Foreskin keratinocyte (primary cell): ENCODE measurements at places on chromosomes 5 and 9. TPM values are rescaled to one million over a fixed set of nuclear protein-coding genes. Genes with fewer than 3 reads are reported as not detected.

Gene ANKRD33B
- polyA plus RNA-seq = 0.31 and 0.87 TPM in 2 replicates

Gene FABP6
- polyA plus RNA-seq = 0.07 TPM in 1 of 2 replicates, not detected in the other

Gene ANKRD31
- polyA plus RNA-seq = 0.01 and 0.03 TPM in 2 replicates

GRCh38 chr5:93592883-93593282, 9.9 kb downstream of the NR2F1 start:
- DNase-seq = no peak

Gene CEP78
- polyA plus RNA-seq = 9.5 and 11.9 TPM in 2 replicates

Gene WDR31
- polyA plus RNA-seq = 0.31 and 0.64 TPM in 2 replicates

DNA sequence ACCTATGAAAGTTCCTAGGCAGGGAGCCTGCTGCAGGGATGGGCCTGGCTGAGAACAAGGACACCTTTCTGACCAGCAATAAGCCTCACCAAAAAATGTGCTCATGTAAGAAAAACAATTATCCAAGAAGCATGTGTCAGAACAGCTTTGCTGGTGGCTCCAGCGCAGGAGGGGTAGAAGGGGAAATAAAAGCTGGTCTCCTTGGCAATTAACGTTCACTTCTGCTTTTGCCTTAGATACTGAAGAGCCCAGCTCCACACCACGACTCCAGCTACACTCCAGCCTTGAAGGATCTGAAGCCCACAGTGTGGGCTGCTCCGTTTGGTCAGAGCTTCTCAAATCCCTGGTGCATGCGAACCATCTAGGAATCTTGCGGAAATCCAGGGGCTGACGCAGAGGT, 107.6 kb upstream of the PHYKPL start:
- DNase-seq = no peak

Gene C5orf58
- not detected in 2 replicates for polyA plus RNA-seq

DNA sequence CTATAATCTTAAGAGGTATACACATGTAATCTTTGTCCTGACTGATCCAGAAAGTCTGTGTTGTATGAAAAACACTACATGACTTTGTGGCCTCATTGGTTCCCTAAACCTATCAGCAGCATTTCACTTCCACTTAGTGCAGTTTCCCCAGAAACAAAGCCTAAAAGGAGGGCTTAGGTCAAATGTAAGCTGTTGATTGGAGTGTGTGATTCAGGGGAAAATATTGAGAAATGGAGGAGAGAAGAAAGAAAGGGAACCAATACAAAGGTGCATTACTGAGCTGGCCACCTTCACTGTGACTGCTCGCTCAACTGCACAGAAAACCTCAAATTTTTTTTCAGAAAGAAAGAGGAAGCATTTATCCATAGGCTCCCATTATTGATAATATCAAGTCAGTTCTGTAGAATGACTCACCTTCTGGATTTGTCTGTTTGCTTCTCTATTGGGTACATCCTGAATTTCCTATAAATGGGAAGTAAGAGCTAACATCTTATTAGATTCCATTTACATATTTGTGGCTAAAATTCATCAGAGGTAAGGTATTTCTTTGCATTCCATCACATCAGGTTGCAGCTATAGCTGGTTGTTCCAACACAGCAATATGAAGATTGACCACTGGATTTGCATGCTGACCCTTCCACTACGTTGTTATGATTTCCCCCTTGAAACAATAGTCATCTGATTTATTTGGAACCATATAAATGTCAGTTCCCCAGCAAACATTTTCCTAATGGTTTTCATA, 10.3 kb upstream of the FST start:
- DNase-seq = peak; percentile 90

DNA sequence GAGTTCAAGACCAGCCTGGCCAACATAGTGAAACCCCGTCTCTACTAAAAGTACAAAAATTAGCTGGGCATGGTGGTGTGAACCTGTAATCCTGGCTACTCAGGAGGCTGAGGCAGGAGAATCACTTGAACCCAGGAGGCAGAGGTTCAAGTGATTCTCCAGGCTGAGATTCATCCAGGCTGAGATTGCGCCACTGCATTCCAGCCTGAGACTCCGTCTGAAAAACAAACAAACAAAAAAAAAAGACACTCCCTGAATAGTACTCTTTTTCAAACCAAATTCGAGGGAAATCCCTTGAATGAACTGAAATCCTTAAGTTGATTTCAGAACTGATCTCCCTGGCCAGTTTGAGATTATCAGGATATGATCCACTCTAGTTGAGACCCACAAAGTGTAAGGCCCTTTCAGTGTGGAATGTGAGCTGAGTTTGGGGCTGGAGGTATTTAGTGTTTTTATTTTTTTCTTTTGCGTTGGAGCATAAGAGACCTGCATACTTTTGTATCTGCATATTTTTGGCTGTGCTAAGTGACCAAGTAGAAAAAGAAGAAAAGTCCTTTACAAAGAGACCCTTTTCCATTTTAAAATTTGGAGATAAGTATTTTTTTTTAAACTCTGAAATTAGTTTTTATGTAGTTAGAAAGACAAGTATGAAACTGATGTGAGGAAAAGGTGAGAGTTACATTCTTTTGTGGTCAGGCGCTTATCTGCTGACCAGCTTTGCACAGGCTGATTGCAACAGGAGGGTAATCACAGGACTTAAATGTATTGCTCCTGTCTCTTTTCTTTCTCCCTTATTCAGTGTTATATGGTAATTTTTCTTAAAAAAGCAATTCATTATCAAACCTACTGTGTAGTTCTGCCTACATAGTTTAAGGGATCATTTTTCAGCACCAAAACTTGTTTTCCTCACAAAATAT, 42.9 kb downstream of the TMEFF1 start:
- no peak for DNase-seq

GRCh38 chr9:133280392-133280791, 5.4 kb upstream of the ABO start:
- DNase-seq = no peak

Gene CCDC192
- not detected in 2 replicates for polyA plus RNA-seq

Gene NOXA1
- polyA plus RNA-seq = 0.50 and 0.91 TPM in 2 replicates

GRCh38 chr5:41148448-41148847, 64.9 kb downstream of the C6 start:
- no peak for DNase-seq

Gene DOCK2
- 0.46 and 0.91 TPM in 2 replicates for polyA plus RNA-seq

GRCh38 chr5:55591686-55592085, 56.9 kb upstream of the PLPP1 start:
- DNase-seq = no peak

Gene DNM1
- polyA plus RNA-seq = 0.68 and 1.3 TPM in 2 replicates

Gene FRRS1L
- 0.01 TPM in 2 replicates for polyA plus RNA-seq

DNA sequence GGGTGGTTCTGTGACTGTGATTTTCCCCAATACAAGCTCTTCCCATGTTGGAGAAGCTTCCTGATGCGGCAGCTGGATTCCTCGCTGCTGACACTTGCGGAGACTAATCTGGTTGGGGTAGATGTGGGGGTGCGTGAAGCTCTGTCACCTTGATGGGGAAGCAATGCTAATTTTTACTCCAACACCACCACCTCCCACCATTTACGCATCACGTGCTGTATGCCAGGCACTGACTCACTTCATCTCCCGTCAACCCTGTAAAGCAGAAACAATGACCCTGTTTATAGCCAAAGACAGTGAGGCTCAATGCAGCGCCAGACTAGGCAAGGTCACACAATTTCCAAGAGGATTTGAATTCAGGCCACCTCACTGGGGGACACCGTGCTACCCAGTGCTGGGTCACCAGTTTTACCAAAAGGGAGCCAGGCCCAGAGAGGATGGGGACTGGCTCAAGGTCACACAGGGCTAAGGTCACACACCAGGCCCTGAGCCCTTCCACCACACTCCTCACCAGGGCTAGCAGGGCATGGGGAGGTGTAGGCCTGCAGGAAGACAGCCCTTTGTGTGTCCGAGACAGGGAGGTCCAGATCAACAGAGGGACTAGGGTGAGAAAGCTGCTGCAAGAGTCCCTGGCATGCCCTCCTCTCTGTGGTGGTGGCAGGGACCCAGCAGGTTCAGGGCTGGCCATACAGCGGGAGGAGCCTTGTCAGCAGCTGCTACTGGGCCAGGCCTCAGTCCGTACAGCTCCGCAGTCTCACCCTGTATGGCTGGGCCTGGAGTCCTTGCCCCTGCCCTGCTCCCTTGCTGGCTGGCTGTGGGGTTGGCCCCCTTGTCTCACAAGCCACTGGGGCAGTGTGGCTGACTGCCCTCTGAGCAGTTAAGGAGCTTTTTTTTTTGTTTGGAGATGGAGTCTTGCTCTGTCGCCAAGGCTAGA, 3.3 kb downstream of the STKLD1 start:
- no peak for DNase-seq

GRCh38 chr5:129477532-129477931, 17.4 kb downstream of the ADAMTS19 start:
- DNase-seq = no peak

Gene BNIP1
- 17.9 and 18.0 TPM in 2 replicates for polyA plus RNA-seq

- DNase-seq = no peak
These were observed 106.2 kb downstream of the LHFPL2 start for GRCh38 chr5:78542321-78542840.

GRCh38 chr5:173014671-173015070, 31.1 kb downstream of the ATP6V0E1 start:
- no peak for DNase-seq

Gene BARX1
- polyA plus RNA-seq = not detected in 2 replicates

- DNase-seq = no peak
These were observed 71.0 kb upstream of the ANGPTL2 start for GRCh38 chr9:127193483-127193882.

- no peak for DNase-seq
These were observed 21.2 kb upstream of the TTC23L start for GRCh38 chr5:34817558-34818351.

Gene BAAT
- polyA plus RNA-seq = 0.03 and 0.04 TPM in 2 replicates

Gene LEAP2
- polyA plus RNA-seq = 0.55 and 0.85 TPM in 2 replicates
